KBM-7 (cell line): ENCODE measurements at places on chromosomes 13 and 19.

DNA sequence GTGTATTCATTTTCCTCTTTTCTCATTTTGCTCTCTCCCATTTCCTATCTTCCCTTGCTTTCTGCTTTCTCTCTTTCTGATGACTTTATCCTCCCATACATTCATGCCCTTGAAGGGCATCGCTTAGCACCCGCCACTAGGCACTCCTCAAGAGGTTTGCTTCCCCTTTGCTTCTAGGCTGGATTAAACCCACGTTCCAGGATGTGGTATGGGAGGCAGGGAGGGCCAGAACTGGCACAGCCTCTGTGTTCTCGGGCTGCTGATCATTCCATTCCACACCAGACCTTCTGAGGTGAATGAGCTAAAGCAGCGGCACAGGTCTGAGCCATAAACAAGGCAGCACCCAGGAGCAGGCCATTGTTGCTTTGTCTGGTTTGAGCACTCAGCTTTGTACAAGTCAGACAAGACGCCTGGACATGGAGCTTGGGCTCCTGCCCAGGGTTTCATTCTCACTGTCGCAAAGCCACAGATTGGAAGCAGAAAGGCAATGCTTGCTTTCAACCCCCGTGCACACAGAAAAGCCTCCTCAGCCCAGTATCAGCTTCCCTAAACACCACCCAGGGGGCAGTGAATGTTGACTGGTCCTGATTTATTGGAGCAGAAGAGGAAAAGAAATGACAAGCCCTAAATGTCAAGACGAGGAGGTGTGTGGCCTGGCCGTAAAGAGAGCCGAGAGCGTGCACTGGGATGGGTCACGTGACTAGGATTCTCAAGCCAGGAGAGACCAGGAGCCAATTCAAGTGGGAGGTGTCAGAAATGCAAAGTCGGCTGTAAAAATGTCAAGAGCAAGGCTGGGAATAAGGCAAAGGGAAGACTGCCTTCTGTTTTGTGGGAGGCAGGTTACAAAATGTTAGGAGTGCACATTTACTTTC lies 218.0 kb upstream of the SERP2 start:
- no peak for DNase-seq

DNA sequence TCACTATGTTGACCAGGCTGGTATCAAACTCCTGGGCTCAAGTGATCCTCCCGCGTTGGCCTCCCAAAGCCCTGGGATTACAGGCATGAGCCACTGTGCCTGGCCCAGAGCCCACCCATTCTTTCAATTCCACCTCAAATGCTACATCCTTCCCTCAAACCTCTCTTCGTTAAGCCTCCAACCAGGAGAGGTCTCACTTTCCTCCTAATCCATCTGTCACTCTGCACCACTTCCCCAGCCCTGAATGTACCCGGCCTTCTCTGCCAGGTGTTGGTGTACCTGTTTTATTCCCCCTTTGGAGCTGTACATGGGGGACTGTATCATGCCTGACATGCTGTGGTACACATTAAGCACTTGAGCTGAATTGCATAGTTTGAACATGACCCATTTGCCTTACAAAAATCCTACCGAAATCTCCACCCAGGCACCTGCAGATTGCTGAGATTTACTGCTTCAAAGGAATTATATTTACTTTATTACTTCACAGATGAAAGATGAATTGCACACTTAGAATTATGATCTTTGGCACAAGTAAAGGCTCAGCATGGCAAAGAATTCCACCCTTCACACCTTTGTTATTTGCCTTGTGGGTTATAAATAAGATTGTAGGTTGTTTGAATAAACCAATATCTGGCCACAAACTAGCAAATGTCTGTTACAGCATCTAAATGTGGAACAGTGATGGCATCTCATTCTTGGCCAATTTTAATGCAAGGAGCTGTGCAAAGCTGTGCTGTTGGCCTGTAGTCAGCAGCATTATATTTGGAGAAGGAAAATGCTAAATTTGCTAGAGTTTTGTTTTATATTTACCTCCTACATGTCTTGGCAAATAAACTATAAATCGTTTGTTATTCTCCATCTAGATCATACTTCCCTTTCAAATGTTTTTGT lies 15.6 kb upstream of the WASF3 start:
- DNase-seq, result no peak

GRCh38 chr13:35471706-35472322 lies 4.7 kb downstream of the MAB21L1 start:
- DNase-seq, result no peak

DNA sequence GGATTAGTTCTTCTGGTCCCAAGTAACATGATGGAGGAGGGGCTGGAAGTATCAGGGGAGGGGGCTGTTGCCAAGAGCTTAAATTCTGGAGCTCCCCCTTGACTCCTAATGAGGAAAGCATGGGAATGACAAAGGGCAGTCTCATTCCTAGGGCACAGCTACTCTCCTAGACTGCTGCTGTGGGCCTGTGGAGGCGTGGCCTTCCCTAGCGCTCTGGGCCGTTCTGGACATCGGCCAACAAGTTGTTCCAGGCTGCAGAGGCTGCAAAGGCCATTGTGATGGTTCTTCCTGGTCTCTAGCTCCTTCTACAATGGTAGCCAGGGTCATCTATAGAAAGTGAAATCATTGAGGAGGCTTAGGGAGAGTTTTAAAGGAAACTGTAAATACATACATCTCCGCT lies 916.6 kb downstream of the DIAPH3 start:
- DNase-seq, result no peak

- DNase-seq, result no peak
Observed at GRCh38 chr19:17832443-17833208, 11.3 kb upstream of the INSL3 start.

GRCh38 chr19:4102339-4103079 lies 21.4 kb downstream of the MAP2K2 start:
- DNase-seq, result no peak

- DNase-seq, result no peak
Observed at GRCh38 chr19:11452620-11453310, 17.3 kb downstream of the PRKCSH start.

GRCh38 chr13:29991343-29991742 lies 140.9 kb upstream of the UBL3 start:
- no peak for DNase-seq

DNA sequence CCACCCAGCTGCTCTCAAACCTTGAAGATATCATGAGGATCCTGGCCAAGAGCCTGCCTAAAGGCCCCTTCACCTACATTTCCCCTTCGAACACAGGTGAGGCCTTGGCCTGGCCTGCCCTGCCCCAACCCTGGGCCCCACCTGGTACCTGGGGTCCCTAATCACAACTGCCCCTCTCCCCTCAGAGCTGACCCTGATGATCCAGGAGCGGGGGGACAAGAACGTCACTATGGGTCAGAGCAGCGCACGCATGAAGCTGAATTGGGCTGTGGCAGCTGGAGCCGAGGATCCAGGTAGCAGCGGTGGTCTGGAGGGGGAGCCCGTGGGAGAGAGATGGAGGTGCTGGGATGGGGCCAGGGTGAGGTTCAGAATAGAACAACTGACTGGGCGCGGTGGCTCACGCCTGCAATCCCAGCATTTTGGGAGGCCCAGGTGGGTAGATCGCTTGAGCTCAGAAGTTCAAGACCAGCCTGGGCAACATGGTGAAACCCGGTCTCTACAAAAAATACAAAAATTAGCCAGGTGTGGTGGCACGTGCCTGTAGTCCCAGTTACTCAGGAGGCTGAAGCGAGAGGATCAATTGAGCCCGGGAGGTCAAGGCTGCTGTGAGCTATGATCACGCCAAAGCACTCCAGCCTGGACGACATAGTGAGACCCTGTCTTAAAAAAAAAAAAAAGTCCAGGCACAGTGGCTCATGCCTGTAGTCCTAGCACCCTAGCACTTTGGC lies 17.5 kb downstream of the DDX39A start:
- DNase-seq, result no peak

DNA sequence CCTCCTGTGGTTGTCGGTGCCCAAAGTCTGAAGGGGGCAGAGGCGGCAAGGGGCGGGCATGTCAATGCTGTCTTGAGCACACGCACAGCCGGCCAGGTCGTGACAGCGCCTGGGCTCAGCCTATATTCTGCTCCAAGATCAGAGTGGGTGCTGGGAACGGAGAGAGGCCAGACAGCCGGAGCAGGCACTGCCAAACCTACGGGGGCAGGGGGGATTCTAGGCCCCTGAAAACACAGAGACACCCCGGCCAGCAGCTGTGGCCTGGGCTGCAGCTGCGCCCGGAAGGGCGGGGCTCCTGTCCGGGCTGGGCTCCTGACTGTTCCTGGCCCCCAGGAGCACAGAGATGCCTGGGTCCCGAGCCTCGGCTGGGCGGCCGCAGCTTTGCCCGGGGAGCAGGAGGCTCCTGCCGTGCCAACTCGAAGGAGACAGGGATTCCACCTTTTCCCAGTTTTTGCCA lies 2662.9 kb upstream of the PCDH20 start:
- no peak for DNase-seq

DNA sequence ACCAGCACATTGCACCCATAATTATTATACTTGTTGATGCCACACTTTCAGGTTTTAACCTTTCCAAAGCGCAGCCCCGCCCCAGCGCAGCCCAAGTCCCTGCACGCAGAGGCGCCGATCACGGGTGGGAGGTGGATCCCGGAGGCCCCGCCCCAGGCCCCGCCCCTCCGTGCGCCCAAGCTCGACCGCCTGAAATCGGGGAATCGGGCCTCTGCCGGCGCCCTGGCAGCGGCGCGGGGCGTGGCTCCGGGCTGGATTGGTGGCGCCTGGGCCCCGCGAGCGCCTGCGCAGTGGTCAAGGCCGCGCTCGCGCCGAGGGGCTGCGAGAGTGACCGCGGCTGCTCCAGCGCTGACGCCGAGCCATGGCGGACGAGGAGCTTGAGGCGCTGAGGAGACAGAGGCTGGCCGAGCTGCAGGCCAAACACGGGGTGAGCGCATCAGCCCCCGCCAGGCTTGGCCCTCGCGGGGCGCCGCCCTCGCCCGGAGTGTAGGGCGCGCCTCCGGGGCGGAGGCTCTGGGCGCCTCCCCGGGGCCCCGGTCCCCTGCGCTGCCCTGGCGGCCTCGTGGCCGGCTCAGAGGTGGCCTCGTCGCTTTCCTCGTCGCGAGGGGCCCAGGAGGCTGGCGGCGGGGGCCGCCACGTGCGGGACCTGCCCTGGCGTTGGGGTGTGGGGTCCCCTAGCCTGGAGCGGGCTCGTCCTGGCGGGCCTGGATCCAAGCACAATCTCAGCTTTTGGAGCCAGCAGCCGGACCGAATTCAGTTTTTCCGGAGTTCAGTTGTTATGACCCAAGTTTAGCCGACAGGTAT lies at the start of gene PDCD5:
Gene PDCD5 (plus strand): TSS at position 290 of the 804 bp plus-strand sequence. CDS start 72 bp downstream, at position 362.
- DNase-seq, result peak; percentile 93

DNA sequence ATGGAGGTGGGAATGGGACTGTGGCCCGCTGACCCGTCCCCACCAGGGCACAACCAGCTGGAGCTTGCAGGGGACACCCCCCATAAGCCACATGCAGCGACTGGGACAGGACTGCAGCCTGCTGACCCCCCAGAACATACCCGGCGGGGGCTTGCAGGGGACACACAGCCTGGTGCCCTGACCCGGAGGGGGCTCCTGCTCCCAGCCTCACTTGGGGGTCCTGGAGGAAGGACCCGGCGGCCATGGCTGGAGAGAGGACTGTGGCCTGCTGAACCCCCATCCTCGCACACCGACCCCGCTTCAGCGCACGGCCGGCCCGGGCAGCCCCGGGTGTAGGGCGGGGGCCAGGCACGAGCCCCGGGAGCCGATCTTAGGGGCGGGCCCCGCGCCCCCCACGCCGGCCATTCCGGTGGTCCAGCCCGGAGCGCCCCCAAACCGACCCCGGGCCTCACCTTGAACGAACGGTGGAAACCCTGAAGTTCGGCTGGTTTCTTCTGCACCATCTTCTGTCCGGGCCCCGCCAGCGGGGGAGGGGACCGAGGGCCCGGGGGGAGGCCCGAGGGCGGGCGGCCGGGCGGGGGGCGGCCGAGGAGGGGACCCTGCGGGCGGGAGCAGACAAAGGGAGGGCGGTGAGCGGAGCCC lies 574 bp downstream of the MKNK2 start:
- DNase-seq, result no peak

GRCh38 chr13:98189841-98190505 lies 12.9 kb upstream of the RNF113B start:
- peak; percentile 66 for DNase-seq
